ENCODE measurements at places on chromosomes 2 and 18.

DNA sequence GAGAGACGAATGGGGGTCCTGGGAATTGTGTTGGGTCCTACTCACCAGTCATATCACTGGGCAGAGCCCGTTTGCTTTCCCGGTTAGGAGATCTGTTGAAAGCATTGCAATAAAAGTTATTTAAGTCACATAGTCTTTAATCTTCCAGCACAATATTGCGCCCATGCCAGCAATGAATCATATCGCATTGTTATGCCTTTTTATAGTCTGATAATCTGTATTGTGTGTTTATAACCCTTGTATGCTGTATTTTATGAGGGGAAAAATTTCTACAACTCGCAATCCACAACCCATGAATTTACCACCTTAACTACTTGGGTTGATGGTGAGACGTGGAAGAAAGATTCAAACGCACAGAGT lies 211.9 kb upstream of the SMIM21 start:
- DNase-seq = no peak

DNA sequence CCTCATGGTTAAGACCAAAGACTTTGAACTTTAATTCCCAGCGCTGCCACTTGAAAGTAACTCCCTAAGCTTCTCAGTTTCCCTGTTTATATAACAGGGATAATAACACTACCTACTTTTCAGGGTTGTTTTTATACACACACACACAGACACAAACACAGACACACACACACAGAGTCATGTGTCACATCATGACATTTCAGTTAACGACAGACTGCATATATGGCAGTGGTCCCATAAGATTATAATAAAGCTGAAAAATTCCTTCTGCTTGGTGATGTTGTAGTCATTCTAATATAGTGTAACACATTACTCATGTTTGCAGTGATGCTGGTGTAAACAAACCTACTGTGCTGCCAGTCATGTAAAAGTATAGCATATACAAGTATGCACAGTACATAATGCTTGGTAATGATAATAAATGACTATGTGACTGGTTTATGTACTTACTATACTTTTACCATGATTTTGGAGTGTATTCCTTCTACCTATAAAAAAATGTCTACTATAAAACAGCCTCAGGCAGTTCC lies 89.2 kb upstream of the ITGA4 start:
- DNase-seq = no peak

DNA sequence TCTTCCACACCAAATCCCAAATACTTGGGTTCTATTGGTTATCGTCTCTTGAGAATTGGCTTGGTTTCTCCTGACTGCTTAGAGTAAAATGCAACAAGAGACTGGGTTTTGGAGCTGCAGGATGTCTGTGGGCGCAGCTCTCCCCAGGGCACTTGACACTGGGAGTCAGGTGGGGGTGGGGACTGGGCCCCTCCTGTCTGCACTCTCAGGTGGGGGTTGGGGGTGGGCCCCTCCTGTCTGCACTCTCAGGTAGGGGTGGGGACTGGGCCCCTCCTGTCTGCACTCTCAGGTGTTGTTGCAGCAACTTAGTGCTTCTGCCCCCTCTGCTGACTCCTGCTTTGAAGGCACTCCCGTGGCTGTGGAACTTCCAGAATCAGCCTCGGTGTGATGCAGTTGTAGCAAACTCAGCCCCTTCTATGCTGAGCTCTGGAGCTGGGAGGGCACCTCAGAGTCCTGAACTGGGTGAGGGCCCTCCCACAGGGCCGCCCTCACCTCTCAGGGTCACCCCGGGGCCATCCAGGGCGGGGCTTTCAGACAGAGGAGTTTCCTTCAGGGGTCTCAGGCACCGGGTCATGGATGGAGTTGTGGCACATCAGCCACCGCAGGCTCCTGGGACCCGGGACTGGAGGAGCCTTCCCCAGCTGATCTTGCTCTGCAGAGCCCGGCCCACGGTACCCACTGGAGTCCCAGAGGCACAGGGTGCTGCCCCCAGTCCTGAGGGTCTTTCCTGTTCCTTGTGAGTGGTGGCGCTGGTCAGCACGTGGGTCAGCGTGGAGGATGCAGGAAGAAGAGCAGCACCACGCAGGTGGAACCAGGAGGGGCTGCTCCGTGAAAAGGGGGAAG lies 22.9 kb upstream of the CIDEA start:
- DNase-seq = no peak

GRCh38 chr2:239322416-239323086 lies 78.3 kb downstream of the HDAC4 start:
- DNase-seq = no peak

DNA sequence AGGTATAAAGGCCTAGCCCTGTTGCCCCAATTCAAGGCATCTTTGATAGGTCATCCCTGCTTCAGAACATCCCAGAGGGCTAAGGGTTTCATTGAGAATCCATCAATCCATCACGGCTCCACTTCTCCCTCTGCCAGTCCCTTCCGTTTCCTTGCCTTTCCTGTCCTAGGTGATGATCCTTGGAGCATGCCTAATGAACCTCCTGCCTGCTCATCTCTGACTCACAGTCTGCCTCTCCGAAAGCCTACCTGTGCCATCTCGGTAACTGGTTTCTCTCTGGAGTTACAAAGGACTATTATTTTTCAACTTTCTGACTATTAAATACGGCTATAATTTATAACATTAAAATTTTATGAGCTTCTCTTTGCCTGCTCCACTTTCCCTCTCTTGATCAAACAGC lies 36.7 kb upstream of the OSBPL6 start:
- DNase-seq = no peak

GRCh38 chr2:209305746-209306196 lies 118.1 kb upstream of the MAP2 start:
- no peak for DNase-seq

- peak; percentile 88 for DNase-seq
Measured at GRCh38 chr2:226661789-226662545, 137.7 kb downstream of the IRS1 start.

GRCh38 chr2:225025917-225026571 lies 16.2 kb downstream of the DOCK10 start:
- no peak for DNase-seq

DNA sequence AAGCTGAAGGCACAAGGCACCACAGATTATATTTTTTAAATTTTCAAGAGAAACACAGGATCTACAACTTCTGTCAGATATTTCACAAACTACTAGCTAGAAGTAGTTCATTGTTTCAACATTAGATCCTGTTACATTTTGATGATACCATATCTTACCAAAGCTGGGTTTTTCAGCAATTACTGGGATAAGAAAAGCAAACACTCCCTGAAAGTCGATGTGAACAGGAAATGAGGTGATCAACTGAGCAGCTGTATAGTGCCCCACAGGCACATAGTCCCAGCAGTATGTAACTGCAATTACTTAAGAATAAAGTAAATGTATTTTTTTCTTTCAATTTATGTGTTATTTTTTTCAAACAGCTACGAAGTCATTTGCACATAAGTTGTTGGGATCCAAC lies 103.5 kb downstream of the DNER start:
- no peak for DNase-seq

GRCh38 chr2:26892133-26892532 lies 44.2 kb downstream of the DPYSL5 start:
- DNase-seq = no peak

DNA sequence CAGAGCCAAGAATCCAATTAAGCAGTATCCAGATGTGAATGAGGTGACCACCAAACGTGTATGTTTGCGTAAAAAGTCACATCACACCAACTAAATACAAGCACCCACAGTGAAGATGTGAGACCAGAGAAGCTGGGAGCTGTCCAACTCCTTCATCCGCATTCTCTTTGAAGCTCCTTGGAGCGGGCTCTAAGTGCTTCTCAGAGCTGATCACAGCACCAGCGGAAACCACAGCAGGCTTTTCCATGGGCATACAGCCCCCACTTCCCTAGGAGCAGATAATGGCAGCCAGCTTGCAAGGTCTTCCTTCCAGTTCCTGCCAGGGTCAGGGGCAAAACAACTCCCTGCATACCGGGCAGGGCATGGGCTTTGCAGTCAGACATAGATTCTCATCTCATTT lies 36.4 kb downstream of the REEP1 start:
- no peak for DNase-seq

DNA sequence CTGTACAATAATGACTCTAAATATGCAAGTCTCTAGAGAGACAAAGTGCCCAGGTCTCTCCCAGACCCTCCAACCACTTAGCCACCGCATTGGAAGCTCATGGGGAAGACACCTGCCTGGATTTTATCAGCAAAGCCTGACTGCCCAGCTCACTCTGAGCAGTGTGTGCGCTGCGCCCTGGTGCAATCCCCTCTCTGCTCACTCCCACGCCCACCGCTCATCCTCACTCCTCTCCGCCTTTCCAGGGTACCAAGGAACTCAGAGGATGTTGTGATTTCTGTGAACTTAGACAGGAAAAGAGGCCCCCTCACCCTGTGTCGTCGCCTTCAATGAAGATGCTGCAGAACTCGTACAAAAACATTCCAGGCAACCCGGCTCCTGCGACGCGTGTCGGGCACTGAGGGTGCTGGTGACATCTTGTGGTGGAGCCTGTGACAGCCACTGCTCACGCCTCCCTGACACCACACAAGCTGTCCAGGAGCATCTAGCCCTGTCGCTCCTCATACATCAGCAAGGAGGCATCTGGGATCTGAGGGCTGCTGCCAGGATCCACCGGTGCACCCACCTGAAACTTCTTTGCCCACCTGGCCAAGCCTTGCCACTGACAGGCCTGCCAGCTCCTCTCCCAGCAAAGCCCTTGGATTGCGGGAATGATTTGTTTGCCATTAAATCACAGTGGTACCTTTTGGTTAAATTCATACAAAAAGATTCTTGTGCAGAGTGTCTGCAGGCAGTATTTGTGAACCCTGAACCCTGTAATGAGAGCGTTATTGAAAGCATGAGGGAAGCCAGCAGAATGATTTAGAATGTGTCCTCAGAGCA lies 220.4 kb downstream of the ZNF516 start:
- DNase-seq = peak; percentile 22

- DNase-seq = no peak
Measured at GRCh38 chr2:156663757-156664409, 227.7 kb downstream of the GPD2 start.

GRCh38 chr2:241218131-241219029 lies 29.9 kb downstream of the ANO7 start:
- no peak for DNase-seq

DNA sequence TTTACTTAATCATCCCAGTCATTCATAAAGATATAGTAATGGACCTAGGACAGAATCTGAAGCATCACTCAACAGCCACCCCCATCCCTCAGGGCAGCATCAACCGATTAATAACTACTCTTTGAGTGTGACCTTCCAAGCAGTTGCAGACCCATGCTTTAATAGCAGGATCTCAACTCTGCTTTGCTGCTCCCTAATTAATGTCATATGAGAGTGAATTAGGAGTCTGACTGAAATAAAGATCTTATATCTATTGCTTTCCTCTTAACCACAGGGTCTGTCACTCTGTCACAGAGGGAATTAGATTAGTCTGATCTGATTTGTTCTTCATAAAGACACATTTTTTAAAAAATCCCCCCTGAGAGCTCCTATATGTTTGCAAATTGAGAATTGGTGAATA lies 46.1 kb upstream of the LRP1B start:
- DNase-seq = no peak

- DNase-seq = no peak
Measured at GRCh38 chr18:13520306-13520705, 206.1 kb downstream of the FAM210A start.

DNA sequence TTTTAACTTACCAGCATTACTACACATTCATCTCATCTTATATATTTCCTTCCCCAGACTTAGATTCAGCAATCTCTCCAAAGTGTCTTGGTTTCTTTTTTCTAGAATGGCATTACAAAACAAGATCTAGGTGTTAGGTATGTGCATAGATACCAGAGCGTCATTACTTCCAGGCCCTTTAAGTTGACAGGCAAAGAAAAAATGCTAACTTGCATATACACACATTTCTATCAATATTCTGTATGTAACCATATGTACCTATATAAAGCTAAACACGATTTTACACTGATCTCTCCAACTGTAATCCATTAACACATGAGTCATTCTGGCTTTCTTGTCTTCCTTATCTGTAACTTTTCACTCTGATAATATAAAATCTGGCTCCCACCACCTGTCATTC lies 503.8 kb upstream of the NRXN1 start:
- no peak for DNase-seq

- DNase-seq = no peak
Measured at GRCh38 chr18:74314759-74315463, 728 bp upstream of the C18orf63 start.

- no peak for DNase-seq
Measured at GRCh38 chr2:88538362-88538917, 85.9 kb upstream of the FOXI3 start.

DNA sequence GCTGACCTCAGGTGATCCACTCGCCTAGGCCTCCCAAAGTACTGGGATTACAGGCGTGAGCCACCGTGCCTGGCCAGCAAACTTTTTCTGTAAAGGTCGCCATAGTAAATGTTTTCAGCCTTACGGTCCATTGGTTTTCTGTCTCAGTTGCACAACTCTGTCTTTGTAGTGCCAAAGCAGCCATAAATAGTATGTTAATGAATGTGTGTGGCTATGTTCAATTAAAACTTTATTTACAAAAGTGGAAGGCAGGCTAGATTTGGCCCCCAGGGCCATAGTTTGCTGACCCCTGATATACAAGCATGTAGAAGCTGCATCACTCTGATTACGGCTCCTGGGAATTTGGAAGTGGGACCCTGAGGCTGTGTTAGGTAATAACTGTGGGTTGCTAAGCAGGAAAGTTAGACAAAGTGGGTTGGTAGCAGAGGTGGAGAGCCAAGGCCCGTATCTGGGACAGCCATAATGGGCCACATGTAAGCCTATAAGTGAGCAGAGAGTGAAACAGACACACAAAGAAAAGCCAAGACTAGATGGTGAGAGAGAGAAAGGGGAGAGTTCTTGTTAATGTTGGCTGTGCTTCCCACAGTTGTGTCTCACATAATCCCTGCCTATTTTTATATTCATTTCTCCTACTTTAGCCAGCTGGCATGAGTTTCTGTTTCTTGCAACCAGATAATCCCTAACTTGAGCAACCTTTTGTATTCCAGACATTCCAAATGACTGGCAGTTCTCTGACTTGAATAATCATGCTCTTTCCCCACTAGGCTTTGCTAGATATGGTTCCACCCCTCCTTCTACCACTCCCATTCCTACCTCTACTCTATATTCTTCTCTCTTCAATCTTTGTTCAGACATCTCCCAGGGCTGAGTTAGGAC lies 223.3 kb upstream of the STON1 start:
- no peak for DNase-seq

DNA sequence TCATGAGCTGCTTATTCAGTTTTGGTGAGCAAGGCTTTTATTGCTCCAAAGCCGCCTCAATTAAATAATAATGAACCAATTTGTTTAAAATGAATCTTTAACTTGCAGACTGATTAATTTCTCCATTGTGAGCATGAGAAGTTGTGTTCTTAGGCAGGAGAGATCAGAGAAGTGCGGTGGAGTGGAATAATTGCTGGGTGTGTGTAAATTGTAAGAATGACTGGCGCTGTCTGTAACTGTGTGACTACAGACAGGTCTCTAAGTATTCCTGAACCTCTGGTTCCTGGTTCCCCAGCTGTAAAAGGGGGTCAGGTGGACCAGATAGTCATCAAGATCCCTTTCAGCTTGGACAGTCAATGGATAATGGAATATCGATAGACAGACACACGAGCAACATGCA lies 98.0 kb upstream of the EFEMP1 start:
- no peak for DNase-seq

- DNase-seq = no peak
Measured at GRCh38 chr18:26963292-26963691, 97.8 kb upstream of the AQP4 start.

GRCh38 chr2:31318361-31319336 lies 84.7 kb downstream of the EHD3 start:
- DNase-seq = no peak
